ENCODE measurements at places on chromosomes 1 and 21.

DNA sequence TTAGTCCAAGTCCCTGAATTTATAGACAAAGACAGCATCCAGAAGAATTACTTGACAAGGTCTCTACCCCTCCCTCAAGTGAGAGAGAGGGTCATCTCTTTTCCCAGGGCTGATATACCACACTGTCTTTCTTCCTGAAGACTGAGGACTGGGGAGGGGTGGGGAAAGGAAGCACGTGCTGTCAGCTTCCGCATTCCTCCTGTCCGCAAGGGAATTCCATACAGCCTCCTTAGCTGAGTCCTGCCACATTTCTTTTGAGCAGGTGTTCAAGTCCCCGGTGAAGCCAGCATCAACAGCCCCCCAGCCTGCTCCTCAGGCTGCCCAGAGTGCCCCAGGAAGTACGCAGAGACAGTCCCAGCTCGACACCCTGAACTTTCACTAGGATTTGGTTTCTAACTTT, 34.2 kb downstream of the PCAT6 start:
- no peak for DNase-seq

- DNase-seq, result no peak
Observed at GRCh38 chr1:219812491-219813203, 115.7 kb downstream of the SLC30A10 start.

DNA sequence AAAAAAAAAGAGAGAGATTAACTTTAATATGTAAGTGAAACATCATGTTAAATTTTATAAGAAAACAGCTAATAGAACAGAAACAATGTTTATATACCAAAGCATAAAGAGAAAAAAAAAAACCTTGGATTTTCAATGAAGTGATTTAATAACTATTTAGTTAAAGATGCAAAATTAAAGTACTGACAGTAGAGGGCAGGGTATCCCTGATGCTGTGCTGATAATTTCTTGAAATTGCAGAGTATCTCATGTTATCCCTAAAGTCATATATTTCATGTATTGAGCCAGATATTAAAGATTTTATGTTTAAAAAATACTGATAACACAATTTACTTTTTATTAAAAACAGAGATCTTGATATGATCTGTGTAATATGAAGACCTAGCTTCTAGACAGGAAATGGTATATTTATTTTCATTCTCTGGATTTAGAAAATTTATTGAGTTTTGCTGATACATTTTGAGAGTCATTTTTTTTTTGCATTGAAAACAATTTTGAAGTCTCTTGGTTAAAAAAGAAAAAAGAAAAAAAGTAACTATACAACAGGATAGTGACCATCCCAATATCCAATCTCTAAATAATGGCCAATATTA, 273.2 kb downstream of the USP25 start:
- DNase-seq, result no peak

GRCh38 chr1:94032637-94033036, 88.3 kb downstream of the ABCA4 start:
- DNase-seq, result no peak

DNA sequence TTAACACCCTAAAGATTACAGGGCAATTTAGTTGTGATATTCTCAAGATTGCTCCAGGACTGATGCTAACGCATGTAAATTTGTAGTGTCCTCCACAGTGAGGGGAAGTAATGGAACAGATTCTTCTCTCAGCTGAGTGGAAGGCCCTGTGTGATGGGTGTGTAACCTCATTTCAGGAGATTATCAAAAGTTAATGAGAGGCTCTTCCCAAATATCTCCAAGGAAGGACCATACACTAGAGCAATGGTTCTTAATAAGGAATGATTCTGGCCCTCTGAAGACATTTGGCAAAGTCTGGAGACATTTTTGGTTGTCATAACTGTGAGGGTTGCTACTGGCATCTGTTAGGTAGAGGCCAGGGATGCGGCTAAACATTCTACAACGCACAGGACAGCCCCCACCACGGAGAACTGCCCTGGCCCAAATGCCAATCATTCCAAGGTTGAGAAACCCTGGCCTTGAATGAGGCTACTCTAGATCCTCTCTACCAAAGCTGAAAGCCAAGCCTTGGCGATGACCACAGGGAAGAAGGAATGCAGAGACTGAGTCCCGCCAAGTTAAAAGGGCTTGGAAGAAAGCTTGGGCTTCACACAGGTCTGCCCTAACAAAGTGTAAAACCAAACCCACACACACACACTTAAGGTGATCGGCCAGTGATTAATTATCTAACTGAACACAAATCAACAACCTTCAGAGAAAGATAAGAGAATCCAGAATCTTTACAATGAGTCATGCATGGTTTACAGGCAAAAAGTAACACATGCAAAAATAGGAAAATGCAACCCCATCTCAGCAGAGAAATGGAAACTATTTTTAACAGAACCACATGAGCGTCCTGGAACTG, 135.8 kb downstream of the SYF2 start:
- no peak for DNase-seq

GRCh38 chr1:206800411-206800810, 28.1 kb upstream of the IL10 start:
- no peak for DNase-seq

All from stimulated activated CD8-positive, alpha-beta memory T cell treated with anti-CD3 and anti-CD28 coated beads, Interleukin-7, amount 100 ng/mL, for 48 hours (primary cell).